ENCODE measurements at places on chromosomes 5 and 9. TPM values are rescaled to one million over a fixed set of nuclear protein-coding genes. Genes with fewer than 3 reads are reported as not detected.

GRCh38 chr9:98570663-98571440, 137.9 kb downstream of the GABBR2 start:
- H3K27ac ChIP-seq = no peak overlapping the region
- DNase-seq = no peak
- no peaks in the 10 kb centered on the region for H3K36me3 ChIP-seq
- H3K4me1 ChIP-seq = peaks cover 5% of the 10 kb centered on the region
- peaks cover 3% of the 10 kb centered on the region for H3K27me3 ChIP-seq

The IL17B gene
- not detected for total RNA-seq

The SEMA6A gene
- total RNA-seq = 0.14 TPM

GRCh38 chr5:137954131-137954879, 65.0 kb downstream of the PKD2L2 start:
- H3K27me3 ChIP-seq = no peaks in the 10 kb centered on the region
- H3K27ac ChIP-seq = no peak overlapping the region

The C9orf43 gene
- 0.84 TPM for total RNA-seq

The PDZD2 gene
- total RNA-seq = 0.05 TPM

DNA sequence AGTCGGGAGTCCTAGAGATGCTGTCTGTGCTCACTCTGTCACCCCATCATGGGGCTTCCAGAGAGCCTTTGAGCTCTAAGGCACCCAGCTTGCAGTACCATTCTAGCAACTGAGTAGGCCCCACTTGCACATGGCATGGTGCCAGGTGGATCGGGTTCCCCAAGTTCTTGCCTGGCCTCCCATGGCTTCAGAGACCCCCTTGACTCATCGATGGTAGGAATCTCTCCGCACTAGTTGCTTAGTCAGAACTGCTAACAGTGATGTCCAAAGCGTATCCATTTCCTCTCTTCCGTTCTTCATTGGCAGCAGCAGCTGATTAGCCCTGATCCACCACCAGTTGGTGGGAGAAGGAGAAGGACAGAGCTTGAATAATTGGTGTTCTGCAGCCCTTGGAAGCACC, 70.3 kb upstream of the RARS1 start:
- peaks cover 2% of the 10 kb centered on the region for H3K4me1 ChIP-seq
- H3K27ac ChIP-seq = no peak overlapping the region
- H3K36me3 ChIP-seq = peaks cover 1% of the 10 kb centered on the region
- H3K27me3 ChIP-seq = peaks cover 3% of the 10 kb centered on the region
- H3K4me3 ChIP-seq = no peak overlapping the region

The TXNDC8 gene
- not detected for total RNA-seq

- no peaks in the 10 kb centered on the region for H3K4me1 ChIP-seq
- no peaks in the 10 kb centered on the region for H3K27me3 ChIP-seq
- no peak for DNase-seq
These were observed 693.2 kb upstream of the FTMT start for GRCh38 chr5:121158451-121158850.

The WDR31 gene
- total RNA-seq = 0.88 TPM

Measured in activated naive CD4-positive, alpha-beta T cell treated with anti-CD3 and anti-CD28 coated beads for 36 hours (primary cell).